ENCODE measurements at places on chromosomes 7 and 10.

- no peak overlapping the region for H3K4me3 ChIP-seq
- DNase-seq, result no peak
- H3K27ac ChIP-seq, result peak overlapping the region; percentile 62
- no peaks in the 10 kb centered on the region for H3K36me3 ChIP-seq
Measured at GRCh38 chr7:2004841-2005725, 227.7 kb downstream of the MAD1L1 start.

GRCh38 chr7:95690367-95690947, 81.9 kb upstream of the DYNC1I1 start:
- H3K4me1 ChIP-seq, result peaks cover 4% of the 10 kb centered on the region
- H3K27ac ChIP-seq, result no peak overlapping the region
- peaks cover 8% of the 10 kb centered on the region for H3K27me3 ChIP-seq
- no peak overlapping the region for H3K4me3 ChIP-seq
- no peaks in the 10 kb centered on the region for H3K36me3 ChIP-seq

- peaks cover 9% of the 10 kb centered on the region for H3K27me3 ChIP-seq
- H3K27ac ChIP-seq, result no peak overlapping the region
- no peaks in the 10 kb centered on the region for H3K36me3 ChIP-seq
- H3K4me1 ChIP-seq, result no peaks in the 10 kb centered on the region
Measured at GRCh38 chr10:58963723-58964124, 212.7 kb upstream of the PHYHIPL start.

DNA sequence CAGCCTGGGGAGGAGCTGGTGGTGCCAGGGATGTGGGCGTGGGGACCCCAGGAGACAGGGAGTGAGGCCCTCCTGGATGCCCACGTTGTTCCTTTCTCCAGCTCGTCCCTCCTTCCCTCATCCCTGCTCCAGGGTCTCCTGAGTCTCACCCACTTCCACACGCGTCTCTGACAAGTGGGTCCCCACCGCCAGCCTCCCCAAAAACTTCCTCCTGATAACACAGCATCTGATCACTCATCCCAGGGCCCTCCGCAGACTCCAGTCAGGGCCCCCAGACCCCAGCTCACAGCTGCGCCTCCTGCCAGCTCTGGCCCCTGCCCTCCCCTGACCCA, 60.6 kb upstream of the INPP5A start:
- H3K36me3 ChIP-seq, result no peaks in the 10 kb centered on the region
- DNase-seq, result no peak
- no peak overlapping the region for H3K4me3 ChIP-seq
- no peak overlapping the region for H3K27ac ChIP-seq
- peaks cover 19% of the 10 kb centered on the region for H3K27me3 ChIP-seq

DNA sequence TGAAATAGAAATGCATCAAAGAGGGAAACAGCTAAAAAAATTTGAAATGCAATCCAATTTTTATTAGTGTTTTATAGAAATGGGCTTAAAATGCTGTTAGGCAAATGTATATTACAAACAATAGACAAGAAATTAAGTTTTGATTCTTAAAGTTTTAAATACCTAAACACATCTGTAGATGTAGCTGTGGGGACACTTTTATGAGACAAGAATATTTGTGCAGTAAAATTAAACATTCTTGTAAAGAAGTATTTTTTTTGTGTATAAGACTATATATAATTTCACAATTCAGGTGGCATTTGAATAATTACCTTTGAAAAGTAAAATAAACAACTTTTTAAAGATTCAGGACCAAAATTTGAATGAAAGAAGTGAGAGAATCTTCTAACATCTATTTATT, 1015.9 kb downstream of the REEP3 start:
- H3K36me3 ChIP-seq, result no peaks in the 10 kb centered on the region
- H3K4me1 ChIP-seq, result no peaks in the 10 kb centered on the region
- DNase-seq, result no peak
- no peaks in the 10 kb centered on the region for H3K27me3 ChIP-seq
- H3K27ac ChIP-seq, result no peak overlapping the region

- H3K4me3 ChIP-seq, result no peak overlapping the region
- H3K27me3 ChIP-seq, result peaks cover 3% of the 10 kb centered on the region
- no peak overlapping the region for H3K27ac ChIP-seq
- H3K36me3 ChIP-seq, result no peaks in the 10 kb centered on the region
- H3K4me1 ChIP-seq, result no peaks in the 10 kb centered on the region
Measured at GRCh38 chr10:98589691-98590090, 143.0 kb upstream of the HPS1 start.

- DNase-seq, result no peak
- no peak overlapping the region for H3K4me3 ChIP-seq
- no peak overlapping the region for H3K27ac ChIP-seq
- H3K36me3 ChIP-seq, result peaks cover 5% of the 10 kb centered on the region
- H3K4me1 ChIP-seq, result no peaks in the 10 kb centered on the region
Measured at GRCh38 chr10:129744134-129745111, 219.7 kb downstream of the EBF3 start.

DNA sequence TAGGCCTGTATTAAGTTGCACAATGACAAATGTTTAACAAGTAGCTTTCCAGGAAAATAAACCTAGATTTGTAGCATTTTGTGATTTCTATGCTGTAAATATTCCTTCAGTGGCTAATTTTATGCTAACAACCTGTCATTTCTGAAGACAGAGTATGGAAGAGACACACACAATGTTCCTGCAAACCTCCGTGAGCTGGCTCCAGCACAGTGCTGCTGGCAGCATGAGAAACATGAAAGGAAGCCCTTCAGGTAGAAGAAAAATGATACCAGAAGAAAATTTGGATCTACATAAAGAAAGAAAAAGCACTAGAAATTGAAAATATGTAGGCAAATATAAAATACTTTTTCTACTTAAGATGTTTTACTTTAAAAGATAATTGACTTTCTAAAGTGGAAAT, 69.5 kb upstream of the CTTNBP2 start:
- no peaks in the 10 kb centered on the region for H3K4me1 ChIP-seq
- no peaks in the 10 kb centered on the region for H3K27me3 ChIP-seq
- H3K36me3 ChIP-seq, result no peaks in the 10 kb centered on the region
- no peak overlapping the region for H3K27ac ChIP-seq

GRCh38 chr7:156073366-156074052, 261.2 kb upstream of the SHH start:
- H3K4me1 ChIP-seq, result no peaks in the 10 kb centered on the region
- DNase-seq, result no peak
- H3K27ac ChIP-seq, result no peak overlapping the region
- no peaks in the 10 kb centered on the region for H3K36me3 ChIP-seq

DNA sequence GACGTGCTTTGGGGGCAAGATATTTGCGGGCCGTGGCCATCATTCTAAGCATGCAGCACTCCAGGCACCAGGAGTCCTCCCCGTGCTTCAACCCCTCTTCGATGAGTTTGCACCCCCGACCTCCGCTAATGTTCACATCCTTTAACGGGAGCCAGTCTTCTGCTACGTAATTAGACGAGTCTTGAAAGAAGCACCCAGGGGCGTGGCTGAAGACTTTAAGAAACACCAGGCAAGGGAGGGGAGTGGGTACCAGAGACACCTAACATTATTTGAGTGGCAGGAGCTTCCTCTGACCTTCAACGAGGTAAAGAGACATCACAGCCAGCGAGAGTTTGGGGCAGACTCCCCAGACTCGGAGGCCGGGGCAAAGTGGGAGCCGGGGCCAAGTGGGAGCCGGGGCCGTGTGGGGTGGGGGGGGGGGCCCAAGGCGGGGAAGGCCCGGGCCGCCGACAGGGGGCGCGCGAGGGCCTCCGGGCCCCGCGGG, 31.1 kb upstream of the TOMM7 start:
- H3K27me3 ChIP-seq, result no peaks in the 10 kb centered on the region
- H3K36me3 ChIP-seq, result peaks cover 19% of the 10 kb centered on the region
- peaks cover 32% of the 10 kb centered on the region for H3K4me1 ChIP-seq
- peak overlapping the region; percentile 95 for H3K27ac ChIP-seq

DNA sequence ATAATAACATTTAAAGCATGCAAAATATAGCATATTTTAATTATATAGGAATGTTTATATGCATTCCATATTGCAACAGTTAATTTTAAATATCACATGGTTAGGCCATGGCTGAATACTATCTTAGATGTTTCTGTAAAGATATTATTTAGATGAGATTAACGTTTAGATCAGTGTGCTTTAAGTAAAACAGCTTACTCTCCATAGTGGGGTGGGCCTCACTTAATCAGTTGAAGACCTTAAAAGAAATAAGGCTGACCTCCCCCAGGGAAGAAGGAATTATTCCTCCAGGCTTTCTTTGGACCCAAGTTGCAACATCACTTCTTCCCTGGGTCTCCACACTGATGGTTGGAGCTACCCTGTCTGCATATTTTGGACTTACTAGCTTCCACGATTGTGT, 1246.5 kb downstream of the TYW1 start:
- H3K27me3 ChIP-seq, result no peaks in the 10 kb centered on the region
- no peaks in the 10 kb centered on the region for H3K36me3 ChIP-seq
- DNase-seq, result no peak

DNA sequence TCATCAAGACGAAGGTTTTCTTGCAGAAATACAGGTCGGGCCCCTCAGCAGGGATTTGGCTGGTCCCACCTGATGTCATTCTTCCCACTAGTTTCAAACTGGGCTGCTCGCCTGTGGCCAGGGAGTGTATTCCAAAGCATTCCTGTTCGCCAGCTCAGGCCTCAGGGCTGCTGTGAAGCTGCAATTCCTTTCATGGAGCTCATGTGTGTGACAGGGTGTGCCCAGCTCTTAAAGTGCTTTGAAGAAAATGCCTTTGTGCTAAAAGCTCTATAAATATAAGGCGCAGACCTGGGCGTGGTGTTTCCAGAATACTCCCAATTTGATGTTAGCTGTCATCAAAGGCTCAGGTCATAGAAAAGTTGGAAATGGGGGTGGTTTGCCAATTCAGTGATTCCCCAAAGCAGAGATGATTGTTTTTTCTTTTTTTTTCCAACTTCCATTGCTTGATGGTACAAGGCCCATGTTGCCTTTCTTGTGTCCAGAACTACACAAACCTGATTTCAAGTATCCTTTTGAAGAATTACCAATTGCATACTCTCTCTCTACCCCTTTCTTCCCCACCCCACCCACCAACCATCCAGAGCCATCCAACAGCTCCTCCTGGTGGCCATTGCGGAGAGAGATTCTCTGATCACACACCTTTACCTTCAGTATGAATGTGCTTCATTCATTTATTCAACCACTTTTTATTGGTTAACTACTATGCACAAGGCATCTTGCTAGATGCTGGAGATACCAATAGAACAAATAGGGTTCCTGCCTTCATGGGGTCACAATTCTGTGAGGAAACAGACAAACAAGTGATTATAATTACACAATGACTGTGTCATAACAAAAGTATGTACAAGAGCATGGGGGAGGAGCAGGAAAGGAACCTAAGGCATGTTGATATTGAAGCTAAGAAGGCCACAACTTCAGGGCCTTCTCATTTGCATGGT, 297.3 kb upstream of the LYZL1 start:
- H3K27me3 ChIP-seq, result peaks cover 2% of the 10 kb centered on the region
- DNase-seq, result peak; percentile 37

All from activated CD4-positive, alpha-beta T cell treated with anti-CD3 and anti-CD28 coated beads, Interleukin-2, amount 10 ng/mL, durations not matched to agents 7 days and 5 days (primary cell).